Stimulated activated CD8-positive, alpha-beta memory T cell treated with anti-CD3 and anti-CD28 coated beads, Interleukin-7, amount 100 ng/mL, for 4 hours (primary cell): ENCODE measurements at places on chromosomes 2 and 18.

DNA sequence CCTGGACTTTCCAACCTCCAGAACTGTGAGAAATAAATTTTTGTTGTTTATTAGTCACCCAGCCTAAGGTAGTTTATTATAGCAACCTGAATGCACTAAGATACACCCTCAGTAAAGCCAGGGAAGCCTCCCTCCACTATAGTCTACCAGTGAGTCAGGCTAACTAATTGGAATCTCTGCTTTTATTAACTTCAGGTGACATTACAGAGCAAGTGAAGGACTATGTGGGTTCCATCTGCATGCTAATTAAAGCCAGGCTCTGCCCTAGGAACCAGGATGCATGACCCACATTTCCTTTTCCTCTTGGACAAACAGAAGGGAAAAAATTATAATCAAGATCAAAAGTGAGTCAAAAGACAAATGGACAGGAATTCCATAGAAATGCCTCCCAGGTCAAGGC is 56.1 kb downstream of the ZC3H8 start:
- no peak for DNase-seq

GRCh38 chr2:235102896-235103295 is 151.1 kb downstream of the SH3BP4 start:
- DNase-seq, result no peak

DNA sequence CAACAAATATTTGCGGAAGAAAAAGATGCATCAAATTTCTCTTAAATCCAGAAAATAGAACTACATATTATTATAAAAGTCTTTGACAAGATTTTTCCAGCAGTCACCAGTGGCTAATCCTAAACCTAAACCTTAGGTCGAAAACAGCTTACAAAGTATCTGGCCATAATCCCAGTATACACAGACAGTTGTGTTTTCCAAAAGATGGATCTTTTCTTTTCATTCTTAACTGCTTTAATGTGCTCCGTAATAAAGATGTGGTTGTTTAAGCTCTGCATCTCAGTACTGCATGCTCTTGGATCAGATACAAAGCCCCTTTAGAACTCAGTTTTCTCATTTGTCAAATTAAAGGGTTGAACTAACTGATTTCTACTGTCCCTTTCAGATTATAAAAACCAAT is 247.8 kb downstream of the TXNL1 start:
- DNase-seq, result no peak

GRCh38 chr18:63309422-63309821 is 10.1 kb downstream of the BCL2 start:
- DNase-seq, result no peak

GRCh38 chr2:113284476-113284875 is 5.8 kb upstream of the PAX8 start:
- no peak for DNase-seq

DNA sequence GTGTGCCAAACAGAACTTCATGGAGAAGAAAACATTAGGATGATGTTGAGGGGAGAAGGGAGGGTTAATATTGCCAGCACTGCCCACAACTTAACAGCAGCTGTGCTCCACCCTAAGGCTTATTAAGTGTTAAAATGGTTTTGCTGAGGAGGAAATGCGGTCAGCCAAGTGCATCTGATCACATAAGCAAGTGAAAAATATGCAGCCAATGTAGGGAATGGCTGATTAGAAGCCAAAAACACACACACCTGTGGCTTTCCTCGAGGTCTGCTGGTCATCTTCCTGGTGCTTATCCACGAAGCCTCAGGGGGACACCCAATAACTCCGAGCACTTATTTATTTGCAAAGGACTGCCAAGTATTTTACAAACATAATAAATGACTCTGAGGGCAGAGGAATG is 66.3 kb upstream of the GPR45 start:
- no peak for DNase-seq

DNA sequence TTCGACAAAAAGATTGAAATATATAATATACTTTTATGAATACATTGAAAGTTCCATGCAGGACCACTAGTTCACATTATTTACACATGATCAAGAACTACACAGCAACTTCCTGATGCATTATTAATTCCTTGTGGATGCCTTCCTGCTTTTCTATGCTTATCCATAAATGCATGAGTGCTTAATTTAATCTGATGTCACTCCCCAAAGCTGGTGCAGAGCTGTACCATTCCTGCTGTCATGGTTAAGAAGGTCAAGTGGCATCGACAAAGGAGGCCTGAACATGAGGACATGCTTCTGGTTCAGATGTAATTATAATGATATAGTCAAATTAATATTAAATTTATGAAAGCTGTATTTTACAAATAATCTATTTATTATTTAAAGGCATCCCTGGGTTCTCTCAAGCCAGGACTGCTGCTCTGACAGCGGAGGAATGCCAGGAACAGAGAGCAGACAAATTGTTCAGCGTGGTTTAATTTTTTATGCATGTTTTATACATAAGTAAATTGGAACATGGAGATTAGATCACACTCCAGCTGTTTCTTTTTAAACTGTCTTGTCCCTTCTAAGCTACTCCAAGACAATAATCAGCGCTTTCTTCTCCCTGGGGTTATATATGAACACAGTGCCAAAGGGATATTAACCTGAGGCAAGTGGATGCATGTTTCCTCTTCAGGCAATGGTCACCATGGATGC is 307.3 kb upstream of the CNTNAP5 start:
- DNase-seq, result no peak
